ENCODE measurements at places on chromosomes 7 and 10.

- no peak for DNase-seq
These were observed 6.4 kb upstream of the PDCD4 start for GRCh38 chr10:110865186-110865808.

DNA sequence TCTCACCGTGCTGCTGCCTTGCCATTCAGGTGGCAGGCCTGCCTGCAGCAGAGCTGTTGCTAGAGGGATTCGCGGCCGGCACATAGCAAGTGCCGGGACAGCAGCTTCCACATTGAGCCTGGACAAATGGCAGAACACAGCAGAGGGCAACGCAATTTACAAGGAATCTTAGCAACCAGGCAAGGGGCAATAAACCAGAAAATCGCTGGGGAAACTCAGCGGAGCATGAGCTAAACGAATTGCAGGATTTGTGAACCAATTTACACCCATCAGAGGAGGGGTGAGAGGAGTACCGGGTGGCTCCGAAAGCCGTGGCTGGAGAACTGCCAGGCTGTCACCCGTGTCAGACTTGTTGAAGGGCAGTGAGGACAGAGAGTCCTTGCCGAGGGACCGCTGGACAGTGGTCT, 58.6 kb upstream of the LOXL4 start:
- no peak for DNase-seq

DNA sequence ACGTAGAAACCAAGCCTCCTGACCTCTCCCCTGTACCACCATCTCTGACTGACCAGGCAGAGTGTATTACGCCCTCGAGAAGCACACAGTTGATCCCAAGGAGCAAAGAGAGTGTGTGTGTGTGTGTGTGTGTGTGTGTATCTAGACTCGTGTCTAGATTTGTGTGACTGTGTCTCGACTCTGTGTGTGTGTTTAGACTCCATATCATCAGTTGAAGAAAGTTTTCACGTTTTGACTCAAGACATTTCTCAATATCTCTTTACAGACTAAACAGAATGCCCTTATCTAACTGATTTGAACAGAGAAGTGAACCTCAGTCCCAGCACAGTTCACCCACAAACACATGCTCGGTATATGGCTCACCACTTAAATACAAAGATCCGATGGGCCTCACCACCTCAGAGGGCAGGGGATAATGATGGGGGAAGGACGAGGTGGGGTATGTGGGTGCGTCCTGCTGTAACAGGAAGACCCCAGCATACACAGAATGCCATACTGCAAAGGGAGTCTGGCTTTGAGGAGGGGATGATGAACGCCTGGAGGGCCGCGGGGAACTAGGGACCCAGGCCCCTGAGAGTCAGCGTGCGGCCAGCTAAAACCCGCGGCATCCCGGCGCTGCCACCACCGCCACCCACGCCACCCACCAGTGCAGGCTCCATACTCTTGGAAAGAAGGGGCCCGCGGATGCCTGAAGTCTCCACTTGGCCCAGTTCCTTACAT, 780 bp downstream of the ALDH18A1 start:
- no peak for DNase-seq

DNA sequence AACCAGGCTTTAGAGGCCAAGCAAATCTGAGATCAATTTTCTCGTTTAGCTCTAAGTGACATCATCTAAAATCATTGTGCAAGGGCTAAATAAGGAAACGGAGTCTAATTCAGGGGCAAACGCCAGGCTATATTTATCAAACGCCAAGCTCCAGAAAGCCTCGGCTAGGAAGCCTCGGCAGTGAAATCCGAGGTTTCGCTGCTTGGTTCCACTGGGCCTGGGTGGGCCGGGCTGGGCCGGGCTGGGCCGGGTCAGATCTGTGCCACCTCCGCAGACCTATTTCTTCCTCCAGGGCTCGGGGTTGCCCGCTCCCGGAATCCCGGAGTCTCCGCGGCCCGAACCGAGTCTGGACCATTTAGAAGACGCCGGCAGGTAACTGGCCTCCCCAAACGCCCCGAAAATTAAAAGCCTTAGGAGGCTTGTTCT, 459 bp upstream of the FEZF1 start:
- no peak for DNase-seq

DNA sequence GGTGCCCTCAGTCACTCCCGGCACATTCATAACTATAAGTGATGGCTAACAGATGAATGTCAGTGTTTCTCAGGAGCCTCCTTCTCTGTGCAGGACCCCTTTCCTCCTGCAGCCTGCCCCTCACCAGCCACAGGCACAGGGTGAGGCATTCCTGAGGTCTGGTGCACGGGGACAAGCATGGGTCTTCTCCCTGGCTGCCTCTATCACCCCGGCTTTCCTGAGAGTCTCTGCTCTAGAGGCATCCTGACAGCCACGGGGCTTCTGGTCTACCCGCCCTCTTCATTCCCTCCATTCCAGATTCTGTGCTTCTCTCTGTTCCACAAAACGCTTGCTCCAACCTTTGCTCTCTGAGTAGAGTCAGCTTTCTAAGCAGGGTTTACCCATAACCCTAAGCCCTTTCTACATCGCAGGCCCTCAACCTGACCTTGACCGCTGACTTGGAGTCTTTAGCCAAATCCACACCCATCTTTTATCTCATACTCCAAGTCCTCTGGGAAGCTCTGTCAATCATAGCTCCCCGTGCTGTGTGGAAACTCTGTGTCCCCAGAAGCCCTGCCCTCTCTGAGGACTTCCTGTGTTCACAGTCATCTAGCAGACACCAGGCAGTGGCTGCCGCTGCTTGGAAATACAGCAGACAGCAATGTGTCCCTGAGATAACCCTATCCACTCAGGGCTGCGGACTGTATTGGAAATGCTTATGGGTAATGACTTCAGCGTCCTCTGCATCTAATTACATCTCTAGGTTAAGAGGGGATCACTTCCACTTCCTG, 159.0 kb downstream of the SFMBT2 start:
- DNase-seq: no peak

DNA sequence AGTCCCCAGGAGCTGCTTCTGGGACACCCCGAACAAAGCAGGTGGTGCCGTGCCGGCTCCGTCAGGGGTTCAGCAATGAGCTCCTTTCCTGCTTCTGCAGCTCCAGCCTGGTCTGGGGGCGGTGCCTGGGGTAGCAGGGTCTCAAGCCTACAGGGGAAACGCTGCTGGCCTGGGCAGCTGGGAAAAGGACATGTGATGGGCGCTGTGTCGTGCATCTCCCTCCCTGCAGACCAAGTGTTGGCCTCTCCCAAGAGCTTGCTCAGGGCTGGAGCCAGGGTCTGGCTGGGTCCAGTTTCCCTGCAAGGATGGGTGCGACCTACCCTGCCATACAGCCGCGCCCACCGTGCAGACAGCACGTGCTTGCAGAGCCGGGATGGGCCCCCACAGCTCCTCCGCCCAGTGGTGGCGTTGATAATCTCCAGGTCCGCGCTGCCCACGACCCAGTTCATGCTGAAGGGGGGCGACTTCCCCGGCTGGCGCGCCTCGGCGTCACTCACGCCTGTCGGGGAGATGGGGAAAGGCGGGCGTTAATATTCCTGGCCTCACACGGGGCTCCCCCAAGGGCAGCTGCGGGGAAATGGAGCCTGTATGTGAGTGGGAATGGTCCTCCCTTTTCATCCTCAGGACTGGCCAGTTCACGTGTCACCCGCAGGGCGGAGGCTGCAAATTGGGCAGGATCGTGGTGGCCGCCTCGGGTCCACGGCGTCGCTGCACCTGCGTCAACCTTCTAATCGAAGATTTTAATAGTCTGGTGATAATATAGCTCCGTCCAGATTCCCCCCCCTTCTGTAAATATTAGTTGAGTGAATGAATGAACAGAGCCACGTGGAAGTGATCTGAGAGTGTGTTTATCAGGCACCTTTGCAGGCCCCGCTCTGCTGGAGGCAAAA, 128.6 kb downstream of the WDR37 start:
- DNase-seq: no peak

GRCh38 chr7:128872394-128872824, 9.8 kb downstream of the ATP6V1F start:
- DNase-seq: no peak

- no peak for DNase-seq
These were observed 36.1 kb downstream of the GPRIN2 start for GRCh38 chr10:46520381-46520780.

DNA sequence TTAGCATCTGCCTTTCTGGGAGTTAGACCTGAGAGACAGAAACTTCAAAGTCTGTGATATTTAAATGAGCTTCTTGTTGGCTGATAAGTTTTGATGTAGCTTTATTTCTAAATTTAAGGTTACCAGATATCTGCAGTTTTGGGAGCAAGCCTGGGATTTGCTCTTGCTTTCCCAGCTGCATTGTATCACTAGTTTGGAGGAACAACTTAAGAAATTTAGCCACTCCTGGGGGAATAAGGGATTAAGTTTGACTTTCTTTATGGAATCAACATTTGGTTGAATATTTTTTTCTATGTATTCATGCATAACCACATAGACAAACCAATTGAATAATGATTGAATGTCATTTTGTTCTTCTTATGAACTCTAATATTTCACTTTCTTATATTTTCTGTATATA, 178.6 kb downstream of the POLR1F start:
- no peak for DNase-seq

DNA sequence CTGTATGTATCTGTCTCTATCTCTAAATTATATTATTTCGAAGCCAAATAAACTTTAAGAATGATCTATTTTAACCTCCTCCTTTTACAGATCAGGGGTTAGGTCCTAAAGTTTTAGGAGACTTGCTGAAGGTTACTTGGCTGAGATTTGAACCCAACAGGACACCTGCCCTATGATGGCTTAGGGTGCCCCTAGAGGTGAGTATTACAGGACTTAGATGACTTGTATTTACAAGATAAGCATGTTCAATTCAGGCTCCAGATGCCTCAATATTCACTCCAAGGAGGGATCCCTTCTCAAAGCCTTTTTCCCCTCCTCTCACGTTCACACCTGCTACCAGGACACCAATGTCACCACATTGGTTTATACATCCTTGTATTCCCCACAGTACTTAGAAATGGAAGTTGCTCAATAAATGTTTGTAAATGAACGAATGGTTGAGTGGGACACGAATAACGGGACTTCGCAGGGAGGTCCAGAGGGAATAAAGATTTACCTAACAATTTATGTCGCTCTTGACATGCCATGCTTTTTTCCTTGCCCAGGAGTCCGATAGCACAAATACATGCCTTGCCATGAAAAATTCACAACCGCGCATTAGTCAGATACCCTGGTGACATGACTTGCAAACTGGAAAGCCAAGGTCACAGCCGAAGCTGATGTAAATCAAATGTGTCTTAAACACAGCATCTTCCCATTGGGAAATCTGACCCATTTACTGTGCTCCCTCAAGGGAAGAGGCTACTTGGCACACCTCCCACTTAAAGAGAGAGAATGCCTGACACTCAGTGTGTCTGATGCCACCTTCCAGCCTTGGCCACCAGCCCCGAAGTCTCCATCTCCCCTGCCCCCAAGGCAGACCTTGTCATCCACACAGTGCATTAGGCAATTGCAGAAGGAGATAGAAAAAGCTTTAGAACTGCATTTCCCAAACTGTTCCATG, 872.2 kb upstream of the AUTS2 start:
- DNase-seq: no peak

- DNase-seq: no peak
These were observed 11.1 kb upstream of the ARID5B start for GRCh38 chr10:61890430-61890829.
